NCI-H1436 treated with DMSO at 0.1 percent for 48 hours (cell line): ENCODE measurements at places on chromosomes 6 and 20.

DNA sequence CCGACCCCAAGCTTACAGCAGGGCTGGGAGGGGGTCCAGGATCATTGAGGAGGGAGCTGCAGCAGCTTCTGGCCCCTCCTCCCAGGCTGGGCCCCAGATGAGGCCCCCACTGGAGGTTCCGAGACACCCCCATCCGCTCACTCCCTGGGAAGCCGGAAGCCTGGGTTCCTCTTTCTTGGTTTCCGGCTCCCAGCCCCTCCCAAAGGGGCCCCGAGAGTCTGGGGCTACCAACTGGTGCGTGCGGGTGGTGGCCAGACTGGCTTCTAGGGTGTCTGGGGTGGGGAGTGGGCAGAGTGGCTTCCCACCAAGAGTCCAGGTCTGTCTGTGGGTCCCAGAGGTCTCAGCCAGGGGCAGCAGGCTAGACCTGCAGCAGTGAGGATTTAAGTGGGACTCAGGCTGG is 2.2 kb downstream of the RGS19 start:
- DNase-seq, result no peak

- DNase-seq, result no peak
These were observed 130.1 kb upstream of the NEDD9 start for GRCh38 chr6:11362564-11362963.

DNA sequence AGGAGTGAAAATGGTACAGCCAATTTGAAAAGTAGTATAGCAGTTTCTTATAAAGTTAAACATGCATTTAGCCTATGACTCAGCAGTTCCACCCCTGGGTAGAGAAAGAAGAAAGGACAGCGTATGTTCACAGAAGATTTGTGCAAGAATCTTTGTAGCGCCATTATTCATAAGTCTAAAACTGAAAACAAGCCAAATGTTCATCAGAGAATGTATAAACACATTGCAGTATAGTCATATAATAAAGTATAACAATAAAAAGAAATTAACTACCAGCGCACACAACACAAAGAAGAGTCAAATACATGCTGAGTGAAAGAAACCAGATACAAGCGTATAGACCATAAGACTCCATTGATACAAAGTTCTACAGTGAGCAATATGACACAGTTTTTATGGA is 294.0 kb downstream of the SAMD5 start:
- no peak for DNase-seq

DNA sequence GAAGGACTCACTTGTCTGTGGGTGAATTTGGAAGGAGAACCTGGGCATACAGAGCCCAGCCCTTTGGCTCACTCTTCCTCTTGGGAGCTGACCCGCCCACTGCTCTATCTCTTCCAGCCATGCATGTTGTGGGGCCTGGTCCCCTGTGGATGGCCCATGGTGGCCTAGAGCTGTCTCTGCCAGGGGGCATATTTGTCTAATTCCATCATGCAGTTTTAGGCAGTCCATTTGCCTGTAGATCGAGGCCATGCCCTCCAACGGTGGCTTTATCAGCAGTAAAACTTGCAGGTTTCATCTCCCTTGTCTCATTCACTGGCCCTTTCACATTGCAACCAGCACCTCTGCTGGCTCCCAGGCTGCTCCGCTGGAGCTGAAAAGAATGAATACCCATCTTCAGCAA is 12.9 kb upstream of the EZR start:
- DNase-seq, result no peak

- no peak for DNase-seq
These were observed 11.8 kb downstream of the ZBTB9 start for GRCh38 chr6:33466075-33466735.

DNA sequence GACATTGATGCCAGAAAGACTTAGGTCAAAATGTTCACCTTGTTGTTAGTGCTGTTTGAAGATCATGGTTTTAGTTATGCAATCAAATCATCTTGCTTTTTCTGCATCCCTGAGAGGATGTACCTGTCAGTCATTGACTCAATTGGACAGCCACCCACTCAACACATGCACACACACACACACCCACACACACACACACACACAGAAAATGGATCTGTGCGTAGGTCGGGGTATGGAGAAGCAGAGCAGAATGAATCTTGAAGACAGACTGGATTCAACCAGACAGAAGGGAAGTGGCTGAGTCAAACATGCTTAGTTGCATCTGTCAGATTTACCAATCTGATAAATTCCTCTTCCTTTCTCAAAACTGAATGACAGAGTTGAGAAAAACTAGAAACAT is 19.1 kb upstream of the ZSCAN23 start:
- no peak for DNase-seq
